ENCODE measurements at places on chromosomes 13 and 19.

DNA sequence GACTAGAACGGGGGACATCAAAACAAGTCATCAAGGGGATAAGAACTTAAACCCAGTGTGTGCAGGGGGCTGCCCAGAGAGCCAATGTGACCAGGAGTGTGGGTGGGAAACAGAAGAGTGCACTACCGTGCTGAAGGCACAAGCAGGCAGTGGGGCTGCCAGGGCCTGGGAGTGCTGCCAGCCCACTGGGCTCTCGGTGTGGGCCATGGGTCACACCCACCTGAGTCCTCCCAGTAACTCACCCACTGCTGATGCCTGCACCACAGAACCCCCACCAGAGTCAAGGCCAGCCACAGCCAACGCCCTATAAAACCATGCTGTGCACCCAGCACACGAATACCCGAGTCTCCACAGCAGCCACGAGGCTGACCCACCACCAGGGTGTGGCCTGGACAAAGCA, 8.5 kb downstream of the MED26 start:
- no peak for DNase-seq

DNA sequence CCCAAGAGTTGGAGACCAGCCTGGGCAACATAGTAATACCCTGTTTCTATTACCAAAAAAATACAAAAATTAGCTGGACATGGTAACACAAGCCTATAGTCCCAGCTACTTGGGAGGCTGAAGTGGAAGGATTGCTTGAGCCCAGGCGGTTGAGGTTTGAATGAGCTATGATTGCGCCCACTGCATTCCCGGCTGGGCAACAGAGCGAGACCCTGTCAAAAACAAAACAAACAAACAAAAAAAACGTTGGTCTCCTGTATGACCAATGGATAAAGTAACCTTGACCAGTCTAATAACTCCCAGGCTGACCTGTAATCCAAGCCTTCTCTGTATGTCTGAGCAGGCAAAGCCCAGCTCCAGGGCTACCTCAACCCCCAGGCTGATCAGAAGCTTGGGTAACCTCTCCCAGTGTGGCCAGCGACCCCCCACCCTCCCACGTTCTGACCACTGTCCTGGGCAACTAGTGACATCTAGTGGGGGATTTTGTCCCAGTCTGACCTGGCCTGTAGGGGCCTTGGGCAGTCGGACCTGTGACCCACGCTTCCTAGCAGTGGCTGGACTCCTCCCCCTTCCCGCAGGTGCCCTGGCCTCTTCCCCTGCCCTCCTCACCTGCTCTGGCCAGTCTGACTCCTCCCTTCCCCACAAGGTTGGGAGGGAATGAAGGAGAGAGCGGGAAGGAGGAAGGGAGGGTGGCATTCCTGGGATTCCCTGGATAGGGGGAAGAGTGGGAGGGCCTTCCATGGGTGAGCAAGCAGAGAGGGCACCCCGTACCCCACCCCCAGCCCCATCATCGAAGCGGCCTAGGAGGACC, 1.0 kb upstream of the BCAM start:
- no peak for DNase-seq

GRCh38 chr13:23918208-23918607, 20.9 kb upstream of the C1QTNF9B start:
- DNase-seq = no peak

DNA sequence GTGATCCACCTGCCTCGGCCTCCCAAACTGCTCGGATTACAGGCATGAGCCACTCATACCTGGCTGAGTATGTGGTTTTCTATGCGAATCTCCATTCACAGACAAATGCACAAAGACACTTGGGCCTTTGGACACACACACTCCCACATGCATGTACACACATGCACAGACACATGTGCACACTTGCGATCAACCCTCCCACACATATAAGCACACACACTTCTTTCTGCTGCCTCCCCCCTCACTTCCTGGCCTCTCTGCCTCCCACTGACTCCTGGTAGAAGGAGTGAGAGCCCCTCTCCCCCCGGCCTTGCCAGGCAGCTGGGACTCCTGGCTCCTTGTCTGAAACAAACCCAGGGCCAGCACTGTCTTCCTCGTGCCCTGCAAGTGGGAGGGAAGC, 29.3 kb upstream of the PLEKHF1 start:
- DNase-seq = no peak

DNA sequence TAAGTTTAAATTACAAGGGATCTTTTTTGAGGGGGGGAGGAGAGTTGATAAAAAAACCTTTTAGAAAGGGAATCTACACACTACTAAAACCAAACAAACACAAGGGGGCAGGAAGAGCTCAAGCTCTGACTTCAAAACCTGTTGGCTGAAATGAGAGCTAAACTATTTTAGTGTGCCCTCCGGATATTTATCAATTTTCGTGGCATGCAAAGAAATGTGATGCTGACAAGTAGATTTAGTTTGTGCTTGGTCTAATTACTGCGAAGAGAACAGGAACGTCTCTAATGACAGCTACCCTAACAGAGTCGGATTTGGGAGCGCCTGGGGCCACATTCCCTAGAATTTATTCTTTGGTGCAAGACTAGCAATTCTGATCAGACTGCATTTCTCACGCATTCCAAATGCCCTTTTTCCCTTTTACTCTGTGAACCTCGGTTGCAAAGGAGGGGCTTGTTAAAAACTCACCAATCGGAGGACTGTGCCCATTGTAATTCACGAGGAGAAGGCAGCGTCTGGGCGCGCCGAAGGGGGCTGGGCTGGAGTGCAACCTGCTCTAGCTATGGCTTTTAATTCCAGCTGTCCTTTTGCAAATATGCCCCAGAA, 802 bp upstream of the FREM2 start:
- no peak for DNase-seq

GRCh38 chr13:100722517-100722916, 47.9 kb upstream of the TMTC4 start:
- DNase-seq = no peak

- no peak for DNase-seq
These were observed 28.6 kb upstream of the EID2 start for GRCh38 chr19:39568604-39569003.

- no peak for DNase-seq
These were observed 2.8 kb downstream of the IGFLR1 start for GRCh38 chr19:35739275-35740107.

DNA sequence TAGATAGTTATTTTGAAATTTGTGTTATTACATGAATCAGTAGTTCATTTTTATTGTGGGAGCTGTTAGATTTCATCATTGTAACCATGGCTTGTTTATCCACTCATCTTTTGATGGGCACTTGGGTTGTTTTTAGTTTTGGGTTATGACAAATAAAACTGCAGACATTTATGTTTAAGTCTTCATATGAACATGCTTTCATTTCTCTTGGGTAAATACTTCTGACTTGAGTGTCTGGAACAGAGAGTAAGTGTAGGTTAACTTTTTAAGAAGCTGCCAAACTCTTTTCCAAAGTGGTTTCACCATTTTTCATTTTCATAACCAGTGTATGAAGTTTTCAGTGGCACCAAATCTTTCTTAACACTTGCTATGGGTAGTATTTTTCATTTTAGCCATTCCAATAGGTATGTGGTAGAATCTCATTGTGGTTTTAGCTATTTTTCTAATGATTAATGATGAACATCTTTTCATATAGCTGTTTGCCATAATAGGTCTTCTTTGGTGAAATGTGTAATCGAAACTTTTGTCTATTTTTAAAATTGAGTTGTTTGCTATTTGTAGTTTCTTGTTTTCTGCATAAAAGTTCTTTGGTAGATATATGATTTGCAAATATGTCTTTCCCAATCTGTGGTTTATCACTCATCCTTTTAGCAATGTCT, 17.9 kb downstream of the SLAIN1 start:
- no peak for DNase-seq

- DNase-seq = no peak
These were observed 19.0 kb downstream of the UPF1 start for GRCh38 chr19:18850471-18851375.

- no peak for DNase-seq
These were observed 13.8 kb upstream of the ASF1B start for GRCh38 chr19:14150041-14150769.

- no peak for DNase-seq
These were observed 154.3 kb downstream of the SIPA1L3 start for GRCh38 chr19:38061294-38061693.

- DNase-seq = no peak
These were observed 264.7 kb downstream of the MZT1 start for GRCh38 chr13:72462726-72463125.

- no peak for DNase-seq
These were observed 4.2 kb upstream of the MADCAM1 start for GRCh38 chr19:492091-492531.

GRCh38 chr13:20105161-20105689, 55.6 kb downstream of the GJA3 start:
- no peak for DNase-seq

- no peak for DNase-seq
These were observed 2.4 kb upstream of the ADGRE5 start for GRCh38 chr19:14378890-14379289.

GRCh38 chr13:55652657-55653056, 1488.1 kb upstream of the PRR20A start:
- no peak for DNase-seq

DNA sequence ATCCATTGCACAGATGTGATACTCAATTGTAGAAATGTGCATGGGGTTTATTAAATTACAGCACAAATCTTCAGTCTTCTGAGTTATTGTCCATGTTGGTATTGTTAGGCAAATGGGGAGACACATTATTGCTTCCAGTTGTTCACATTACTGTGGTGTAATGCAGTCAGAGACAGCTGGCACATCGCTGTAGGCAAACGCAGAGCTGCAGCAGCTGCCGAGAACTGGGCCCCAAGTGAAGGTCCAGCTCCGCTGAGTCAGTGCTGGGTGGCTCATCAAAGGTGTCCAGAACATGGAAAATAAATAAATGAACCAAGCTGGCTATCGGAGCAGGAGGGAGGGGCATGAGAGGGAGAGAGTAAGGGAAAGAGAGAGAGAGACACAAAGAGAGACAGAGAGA, 299.1 kb upstream of the OBI1 start:
- DNase-seq = no peak

- DNase-seq = no peak
These were observed 533 bp downstream of the TNFSF9 start for GRCh38 chr19:6531163-6531955.

DNA sequence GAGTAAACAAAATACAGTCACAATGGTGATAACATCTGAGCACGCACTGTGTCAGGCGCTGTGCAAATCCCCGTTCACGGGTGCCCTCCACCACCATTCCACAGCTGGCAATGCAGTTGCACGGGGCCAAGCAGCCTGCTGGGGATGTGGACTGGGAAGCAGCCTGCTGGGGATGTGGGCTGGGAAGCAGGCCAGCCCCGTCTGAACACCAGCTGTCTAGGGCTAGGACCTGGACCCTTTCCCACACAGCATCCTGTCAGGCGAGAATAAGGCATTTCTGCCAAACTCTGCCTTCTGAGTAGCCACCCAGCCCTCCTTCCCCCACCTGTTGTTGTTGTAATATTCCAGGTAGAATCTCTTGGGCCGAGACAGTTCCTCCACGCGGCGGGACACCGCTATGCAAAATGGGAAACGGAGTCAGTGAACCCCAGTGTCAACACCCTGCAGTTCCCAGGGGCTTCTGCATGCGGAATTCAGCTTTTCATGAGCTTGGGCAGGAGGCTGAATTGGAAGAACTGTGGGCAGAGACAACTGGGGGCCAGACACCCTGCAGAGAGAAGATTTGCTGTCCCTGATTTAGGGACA, 27.8 kb upstream of the MIER2 start:
- DNase-seq = no peak

DNA sequence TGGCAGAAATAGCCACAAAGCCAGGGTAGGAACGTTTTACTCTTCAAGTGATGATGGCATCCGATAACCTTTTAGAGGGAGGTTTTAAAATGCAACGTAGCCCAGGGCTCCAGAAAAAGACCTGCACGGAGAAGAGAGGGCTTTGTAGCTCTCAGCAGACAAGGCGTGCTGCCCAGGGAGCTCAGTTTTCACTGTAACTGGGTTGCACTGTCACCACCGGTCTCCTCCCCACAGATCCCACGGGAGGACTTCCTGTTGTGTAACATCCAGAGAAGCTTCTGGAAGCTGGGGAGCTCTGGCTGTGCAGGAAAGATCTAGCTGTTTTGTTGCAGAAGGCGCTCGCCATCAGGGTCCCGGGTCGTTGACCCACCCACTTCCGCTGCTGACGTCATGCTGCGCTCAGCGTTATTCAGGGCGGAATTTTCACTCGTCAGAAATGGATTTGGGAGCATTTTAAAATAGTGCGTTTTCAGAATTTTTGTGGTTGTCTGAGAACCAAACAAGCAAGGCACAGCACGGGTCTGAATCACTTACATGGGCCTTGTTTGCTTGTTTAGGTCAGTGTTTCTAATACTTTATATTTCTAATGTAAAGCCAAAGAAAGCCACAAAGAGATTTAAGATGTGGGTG, 50.8 kb downstream of the ATP11A start:
- DNase-seq = no peak

- no peak for DNase-seq
These were observed 232.6 kb downstream of the TEX29 start for GRCh38 chr13:111552891-111553655.

DNA sequence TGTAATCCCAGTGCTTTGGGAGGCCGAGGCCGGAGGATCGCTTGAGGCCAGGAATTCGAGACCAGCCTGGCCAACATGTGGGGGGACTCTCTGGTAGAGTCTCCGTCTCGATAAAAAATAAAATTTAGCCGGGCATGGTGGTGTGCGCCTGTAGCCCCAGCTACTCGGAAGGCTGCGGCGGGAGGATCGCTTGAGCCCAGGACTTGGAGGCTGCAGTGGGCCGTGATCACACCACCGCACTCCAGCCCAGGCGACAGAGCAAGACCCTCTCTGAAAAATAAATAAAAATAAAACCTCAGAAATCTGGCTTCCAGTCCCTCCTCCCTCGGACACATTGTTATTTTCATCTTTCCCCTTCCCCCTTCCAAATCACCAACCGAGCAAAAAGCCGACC, 332 bp downstream of the IRGQ start:
- DNase-seq = no peak

GRCh38 chr19:54481326-54481930, 8.3 kb upstream of the CDC42EP5 start:
- DNase-seq = peak; percentile 37

- no peak for DNase-seq
These were observed 11.3 kb upstream of the ITM2B start for GRCh38 chr13:48221686-48222187.

DNA sequence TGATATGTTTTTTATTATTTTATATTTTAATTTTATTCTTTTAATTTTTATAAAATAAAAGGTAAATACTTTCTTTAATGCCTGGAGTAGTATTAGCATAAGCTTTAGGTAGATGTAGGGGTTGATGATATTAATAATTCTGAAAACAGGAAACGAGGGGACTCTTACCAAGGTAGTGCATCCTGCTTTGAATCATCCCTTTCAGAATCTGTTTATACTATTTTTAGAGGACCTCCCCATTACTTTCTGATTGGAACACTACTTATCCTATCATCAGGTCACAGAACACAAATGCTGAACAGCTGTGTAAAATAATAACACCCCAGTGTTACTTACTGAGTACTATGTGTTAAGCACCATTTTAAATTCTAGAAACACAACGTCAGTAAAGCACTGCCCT, 27.3 kb downstream of the COG6 start:
- no peak for DNase-seq

Measured in CD4-positive, alpha-beta T cell treated with Interleukin-15 for 4 hours (primary cell).